Esophagus muscularis mucosa (tissue), 4 donors: ENCODE measurements at places on chromosomes 6 and 20. TPM values are rescaled to one million over a fixed set of nuclear protein-coding genes. Genes with fewer than 3 reads are reported as not detected.
A peak's percentile ranks its signal among the peaks of the same experiment; 100 is the strongest.

Gene GLP1R
- total RNA-seq: not detected

Gene NMBR
- total RNA-seq: not detected

DNA sequence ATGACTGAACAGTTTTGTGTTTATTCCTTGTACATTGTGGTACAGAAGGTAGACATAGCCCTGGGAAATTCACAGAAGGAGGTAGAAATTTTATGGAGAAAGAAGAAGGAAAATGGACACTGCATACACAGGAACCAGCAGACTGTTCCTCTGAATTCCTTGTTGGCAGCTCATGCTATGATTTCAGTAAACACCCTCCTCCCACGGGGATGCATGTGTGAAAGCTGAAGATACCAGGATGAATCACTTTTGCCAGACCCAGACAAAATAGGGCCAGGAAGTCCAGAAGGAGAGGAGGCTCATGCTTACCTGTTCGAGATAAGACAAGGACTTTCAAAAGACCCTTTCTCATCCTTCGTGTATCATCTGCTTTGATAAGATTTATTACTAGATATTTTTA, 110.3 kb upstream of the GGTLC1 start:
- DNase-seq: no peak

GRCh38 chr6:93416571-93417420, 2.6 kb downstream of the EPHA7 start:
- DNase-seq: no peak

Gene ARMC12
- total RNA-seq: not detected

GRCh38 chr6:33934731-33935270, 131.0 kb upstream of the MLN start:
- no peak for DNase-seq

DNA sequence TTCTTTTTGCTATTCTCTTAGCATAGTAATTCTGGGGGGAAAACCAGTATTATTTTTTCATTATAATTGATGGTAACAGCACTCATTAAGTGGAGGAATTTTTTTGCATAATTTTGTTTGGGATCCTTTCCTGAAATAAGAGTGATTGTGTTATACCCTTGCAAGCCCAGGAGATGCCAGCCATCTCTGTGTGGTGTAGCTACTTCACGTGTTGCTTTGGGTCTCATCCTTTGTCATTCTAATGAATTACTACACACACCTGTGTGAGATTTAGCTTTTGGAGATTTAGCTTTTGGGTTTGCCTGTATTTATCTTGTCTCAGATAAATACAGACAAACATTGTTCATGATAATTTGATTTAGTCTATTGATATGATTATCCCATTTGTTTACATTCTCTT, 76.5 kb downstream of the SH3BGRL2 start:
- no peak for DNase-seq

- no peak for DNase-seq
Observed at GRCh38 chr6:132023490-132023889, 72.3 kb upstream of the CCN2 start.

DNA sequence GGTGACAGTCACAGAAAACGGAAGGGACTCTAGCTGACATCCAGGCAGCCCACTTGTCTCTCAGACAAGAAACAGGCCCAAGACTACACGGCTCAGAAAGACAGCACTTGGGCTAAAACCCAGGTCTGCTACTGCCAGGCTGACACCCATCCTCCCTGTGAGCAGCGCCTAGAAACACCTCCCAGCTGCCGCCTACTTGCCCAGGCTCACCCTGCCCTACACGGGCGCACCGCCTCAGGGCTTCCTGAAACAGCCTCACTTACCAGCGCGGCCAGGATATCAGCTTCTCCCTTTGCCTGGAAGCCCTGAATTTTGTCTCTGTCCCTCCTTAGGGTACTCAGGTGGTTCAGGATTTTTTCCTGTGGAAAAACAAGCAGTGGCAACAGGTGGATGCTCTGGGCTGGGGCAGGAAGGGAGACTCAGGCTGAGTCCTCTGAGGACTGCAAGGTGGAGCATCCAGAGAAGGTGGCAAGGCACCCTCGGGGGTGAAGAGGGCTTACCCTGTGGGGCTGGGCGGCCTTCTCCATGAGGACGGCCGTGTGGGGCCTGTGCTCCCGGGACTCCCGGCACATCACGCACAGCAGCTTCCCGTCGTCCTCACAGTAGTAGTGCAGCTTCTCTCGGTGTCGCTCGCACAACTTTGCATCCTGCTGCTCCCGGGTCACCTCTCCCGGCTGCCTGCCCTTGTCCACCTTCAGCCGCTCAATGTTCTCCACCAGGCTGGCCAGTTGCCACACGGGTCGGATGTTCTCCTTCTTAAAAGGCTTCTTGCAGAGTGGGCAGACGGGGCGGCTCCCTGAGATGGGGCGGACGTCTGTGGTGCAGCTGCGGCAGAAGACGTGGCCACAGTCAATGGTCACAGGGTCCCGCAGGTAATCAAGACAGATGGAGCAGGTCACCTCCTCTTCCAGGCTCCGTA, 14.8 kb downstream of the TRIM26 start:
- DNase-seq: peak; percentile 62

DNA sequence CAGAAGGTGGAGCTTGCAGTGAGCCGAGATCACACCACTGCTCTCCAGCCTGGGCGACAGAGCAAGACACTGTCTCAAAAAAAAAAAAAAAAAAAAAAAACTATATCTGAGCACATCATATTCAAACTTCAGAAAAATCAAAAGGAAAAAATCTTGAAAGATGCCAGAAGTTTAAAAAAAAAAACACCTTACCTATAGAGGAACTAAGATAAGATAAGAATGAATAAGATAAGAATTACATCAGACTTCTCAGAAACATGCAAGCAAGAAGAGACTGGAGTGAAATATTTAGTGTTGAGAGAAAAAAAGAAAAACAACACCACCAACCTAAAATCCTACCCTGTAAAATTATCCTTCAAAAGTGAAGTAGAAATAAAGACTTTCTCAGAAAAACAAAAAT, 116.8 kb upstream of the ARID1B start:
- DNase-seq: no peak
